Uterus (tissue), 4 donors: ENCODE measurements at places on chromosomes 13 and 19.
A peak's percentile ranks its signal among the peaks of the same experiment; 100 is the strongest.

DNA sequence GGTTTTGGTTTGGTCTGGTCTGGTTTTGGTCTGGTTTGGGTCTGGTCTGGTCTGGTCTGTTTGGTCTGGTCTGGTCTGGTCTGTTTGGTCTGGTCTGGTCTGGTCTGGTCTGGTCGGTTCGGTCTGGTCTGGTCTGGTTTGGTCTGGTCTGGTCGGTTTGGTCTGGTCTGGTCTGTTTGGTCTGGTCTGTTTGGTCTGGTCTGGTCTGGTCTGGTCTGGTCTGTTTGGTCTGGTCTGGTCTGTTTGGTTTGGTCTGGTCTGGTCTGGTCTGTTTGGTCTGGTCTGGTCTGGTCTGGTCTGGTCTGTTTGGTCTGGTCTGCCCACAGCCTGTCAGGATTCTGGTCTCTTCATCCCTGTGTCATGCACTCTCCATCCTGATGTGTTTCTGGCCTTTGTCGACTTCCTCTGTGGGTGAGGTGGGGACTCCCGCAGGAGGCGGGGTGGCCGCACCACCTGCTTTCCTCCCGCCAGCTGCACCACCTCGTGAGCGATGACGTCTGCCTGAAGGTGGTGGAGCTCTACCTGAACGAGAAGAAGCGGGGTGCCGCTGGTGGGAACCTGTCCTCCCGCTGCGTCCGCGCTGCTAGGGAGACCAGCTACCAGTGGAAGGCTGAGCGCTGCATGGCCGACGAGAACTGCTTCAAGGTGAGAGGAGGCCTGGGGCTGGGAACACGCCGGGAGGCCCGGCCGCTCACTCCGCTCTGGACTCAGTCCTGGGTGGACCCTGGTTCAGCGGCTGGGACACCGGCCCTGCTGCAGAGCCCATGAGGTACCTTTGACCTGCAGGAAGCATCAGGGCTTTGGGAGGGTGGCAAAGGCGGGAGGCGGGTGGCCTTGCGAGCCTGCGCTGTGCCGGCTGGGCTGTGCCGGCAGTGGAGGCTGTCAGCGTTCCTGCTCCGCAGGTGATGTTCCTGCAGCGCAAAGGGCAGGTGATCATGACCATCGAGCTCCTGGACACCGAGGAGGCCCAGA is 12.9 kb upstream of the F2RL3 start:
- DNase-seq, result no peak

DNA sequence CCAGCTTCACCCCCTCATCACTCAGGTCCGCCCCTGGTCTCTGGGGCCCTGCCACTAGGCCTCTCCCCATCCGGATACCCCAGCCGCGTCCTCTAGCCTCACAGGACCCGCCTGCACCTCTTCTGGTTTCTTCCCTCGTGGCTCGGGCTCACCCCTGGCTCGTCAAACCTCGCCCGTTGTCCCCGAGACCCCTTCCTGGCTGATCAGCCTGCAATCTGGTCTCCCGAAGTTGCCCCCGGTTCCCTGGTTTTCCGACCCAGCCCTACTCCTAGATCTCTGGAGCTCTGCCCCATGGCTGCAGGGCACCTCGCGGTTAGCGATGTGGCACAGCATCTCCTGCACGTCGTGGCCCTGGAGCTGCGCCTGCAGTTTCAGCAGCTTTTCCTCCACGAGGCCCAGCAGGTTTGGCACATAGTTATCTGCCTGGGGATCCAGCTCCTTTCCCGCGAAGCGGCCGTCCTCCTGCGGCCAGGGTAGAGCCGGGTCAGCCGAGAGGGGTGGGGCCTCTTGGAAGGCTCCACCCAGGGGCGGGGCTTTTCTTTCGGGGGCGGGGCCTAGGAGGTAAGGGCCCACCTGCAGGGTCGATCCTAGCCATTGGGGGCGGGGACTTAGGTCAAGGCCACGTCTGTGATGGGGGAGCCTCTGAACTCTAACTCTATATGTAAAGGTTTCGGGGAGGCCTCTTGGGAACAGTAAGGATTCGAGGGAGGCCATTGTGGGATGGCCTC is 2.4 kb upstream of the RGL3 start:
- no peak for DNase-seq

- DNase-seq, result no peak
These were observed 1292.9 kb downstream of the PCDH9 start for GRCh38 chr13:65937251-65937650.

- peak; percentile 86 for DNase-seq
These were observed at the start of gene RAB20 for GRCh38 chr13:110561344-110562035. Gene RAB20 (minus strand): TSS chr13:110561722. CDS start chr13:110561519, 203 bp downstream.

- DNase-seq, result no peak
These were observed 130.4 kb upstream of the MIR17HG start for GRCh38 chr13:91216928-91217700.

DNA sequence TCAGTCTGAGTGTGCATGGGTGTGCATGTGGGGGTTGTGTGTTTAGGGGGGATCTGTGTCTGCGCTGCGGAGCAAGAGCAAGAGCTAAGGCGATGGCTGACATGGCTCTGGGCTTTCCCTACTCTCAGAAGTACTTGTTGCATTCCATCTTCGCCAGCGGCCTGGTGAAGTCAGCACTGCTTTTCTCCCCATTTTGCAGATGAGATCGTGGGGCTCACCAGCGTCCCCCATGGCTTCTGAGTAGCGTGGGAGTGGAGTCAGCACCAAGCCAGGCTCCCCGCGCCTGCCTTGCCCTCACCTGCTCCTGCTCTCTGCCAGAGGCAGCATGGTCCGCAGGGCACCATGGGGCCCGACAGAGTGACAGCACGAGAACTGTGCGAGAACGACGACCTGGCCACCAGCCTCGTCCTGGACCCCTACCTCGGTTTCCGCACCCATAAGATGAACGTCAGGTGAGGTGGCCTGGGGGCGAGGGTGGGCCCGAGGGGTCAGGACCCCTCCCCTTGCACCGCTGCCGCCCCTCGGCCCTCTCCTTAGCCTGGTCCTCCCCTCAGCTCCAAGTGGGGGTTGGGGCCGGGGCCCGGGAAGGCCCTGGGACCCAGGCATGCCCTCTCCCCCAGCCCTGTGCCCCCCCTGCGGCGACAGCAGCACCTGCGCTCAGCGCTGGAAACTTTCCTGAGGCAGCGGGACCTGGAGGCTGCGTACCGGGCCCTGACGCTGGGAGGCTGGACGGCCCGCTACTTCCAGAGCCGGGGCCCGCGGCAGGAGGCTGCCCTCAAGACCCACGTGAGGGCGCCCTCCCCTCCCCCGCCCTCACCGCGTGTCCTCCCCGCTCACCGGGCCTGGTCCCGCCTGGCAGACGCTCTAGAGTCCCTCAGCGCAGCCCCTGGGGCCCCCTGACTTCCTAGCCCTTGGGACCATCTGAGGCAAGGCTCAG is 2.2 kb downstream of the KMT5C start:
- no peak for DNase-seq

DNA sequence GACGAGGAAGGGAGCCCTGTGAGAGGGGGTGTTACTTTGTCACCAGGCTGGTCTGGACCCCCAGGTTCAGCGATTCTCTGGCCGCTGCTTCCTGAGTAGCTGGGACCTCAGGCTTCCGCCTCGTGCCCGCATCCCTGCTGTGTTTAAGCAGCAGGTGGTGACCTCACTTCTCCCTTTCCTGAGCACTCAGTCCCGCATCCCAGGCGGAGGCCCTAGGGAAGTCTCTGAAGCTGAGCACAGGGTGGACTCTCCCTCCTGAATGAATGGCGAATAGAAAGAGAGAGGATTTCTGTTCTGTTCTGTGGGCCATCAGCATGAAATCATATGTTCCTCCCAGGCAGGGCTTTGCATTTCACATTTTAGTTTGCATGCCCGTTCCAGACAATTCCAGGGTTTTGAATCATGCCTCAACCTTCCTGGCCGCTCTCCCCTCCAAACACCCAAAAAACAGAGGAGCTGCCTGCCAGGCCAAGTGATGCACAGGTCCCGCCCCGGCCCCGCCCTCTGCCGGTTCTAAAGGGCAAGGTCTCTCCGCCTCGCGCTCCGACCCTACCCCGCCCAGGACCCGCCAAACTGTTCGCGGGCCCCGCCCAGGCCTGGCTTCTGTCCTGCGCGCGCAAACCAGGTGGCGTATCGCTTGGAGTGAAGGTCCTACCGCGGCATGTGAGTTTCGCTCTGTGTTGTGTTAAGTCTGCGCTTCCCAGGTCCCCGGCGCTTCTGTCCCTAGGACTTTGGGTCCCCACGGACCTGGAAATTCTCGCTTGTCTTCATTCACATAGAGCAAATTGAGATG is 35.1 kb upstream of the ZNF808 start:
- peak; percentile 20 for DNase-seq

DNA sequence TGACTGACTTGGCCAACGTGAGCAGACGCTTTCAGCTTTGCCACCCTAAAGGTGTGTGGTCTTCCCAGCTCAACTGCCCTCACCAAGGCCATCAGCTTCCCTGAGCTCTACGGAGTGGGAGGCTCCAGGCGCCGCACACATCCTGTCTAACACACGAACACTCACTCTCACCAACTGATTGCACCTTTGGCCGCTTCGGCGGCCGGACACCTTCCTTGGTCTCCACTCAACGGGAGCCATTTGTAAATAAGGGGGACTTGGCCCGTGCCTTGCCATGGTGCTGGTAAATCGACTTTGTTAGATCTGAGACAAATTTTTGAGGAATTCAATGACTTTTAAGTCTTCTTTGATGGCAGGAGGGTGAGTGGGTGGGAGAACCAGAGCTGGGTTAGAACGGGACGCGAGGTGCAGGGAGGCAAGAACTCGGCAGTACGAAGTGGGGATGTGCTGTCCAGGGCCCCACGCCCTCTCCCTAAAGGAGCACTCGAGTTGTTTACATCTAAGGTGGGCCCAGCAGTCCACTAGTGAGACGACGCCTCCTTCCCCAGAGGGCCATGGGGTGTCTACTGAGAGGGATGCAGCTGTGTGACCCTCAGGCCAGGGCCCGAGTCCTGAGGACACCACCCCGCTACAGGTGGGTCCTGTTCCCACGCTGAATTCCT is 4.4 kb downstream of the C13orf46 start:
- DNase-seq, result no peak

- DNase-seq, result no peak
These were observed 3.1 kb downstream of the NCAN start for GRCh38 chr19:19214892-19215291.

DNA sequence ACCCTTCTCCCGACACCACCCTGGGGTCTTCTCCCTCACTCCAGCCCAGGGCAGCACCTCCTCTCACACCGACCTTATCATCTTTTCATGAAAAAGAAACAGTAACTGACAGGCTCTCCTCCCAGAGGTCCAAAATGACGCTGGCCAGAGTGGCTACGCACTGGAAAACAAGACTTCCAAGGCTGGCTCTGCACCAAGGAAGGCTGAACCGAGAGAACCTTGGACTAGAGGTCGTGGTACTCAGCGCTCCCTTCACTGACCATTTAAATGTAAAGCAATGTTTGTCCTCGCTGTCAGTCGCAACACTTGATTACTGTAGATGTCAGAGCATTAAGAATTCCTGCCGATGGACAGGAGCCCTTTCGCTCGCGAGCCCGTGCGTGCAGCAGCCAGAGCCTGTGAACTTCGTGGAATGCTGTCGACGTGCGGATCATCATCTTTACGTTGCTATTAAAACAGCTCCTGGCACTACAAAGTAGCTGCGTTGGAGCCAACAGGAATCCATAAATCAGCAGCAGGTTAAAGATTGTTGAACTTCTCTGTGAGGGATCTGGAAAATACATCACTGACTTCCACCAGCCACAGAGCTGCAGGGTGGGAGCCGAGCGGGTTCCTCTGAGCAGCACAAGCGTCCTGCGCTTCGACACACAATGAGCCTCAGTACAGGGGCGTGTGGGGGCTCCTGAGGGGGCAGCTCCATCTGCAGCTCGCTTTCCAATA is 125.5 kb upstream of the MCF2L start:
- no peak for DNase-seq

- DNase-seq, result no peak
These were observed 78.7 kb downstream of the SHISA2 start for GRCh38 chr13:25973085-25973484.

- no peak for DNase-seq
These were observed 1169.0 kb downstream of the DIAPH3 start for GRCh38 chr13:58994777-58995176.

GRCh38 chr19:18501832-18502231 is 20.0 kb downstream of the ELL start:
- DNase-seq, result no peak

GRCh38 chr19:14375582-14376291 is 5.5 kb upstream of the ADGRE5 start:
- DNase-seq, result peak; percentile 68

GRCh38 chr19:18013210-18014111 is 5.5 kb downstream of the ARRDC2 start:
- no peak for DNase-seq

- no peak for DNase-seq
These were observed 113.0 kb downstream of the SOX1 start for GRCh38 chr13:112179995-112180394.

DNA sequence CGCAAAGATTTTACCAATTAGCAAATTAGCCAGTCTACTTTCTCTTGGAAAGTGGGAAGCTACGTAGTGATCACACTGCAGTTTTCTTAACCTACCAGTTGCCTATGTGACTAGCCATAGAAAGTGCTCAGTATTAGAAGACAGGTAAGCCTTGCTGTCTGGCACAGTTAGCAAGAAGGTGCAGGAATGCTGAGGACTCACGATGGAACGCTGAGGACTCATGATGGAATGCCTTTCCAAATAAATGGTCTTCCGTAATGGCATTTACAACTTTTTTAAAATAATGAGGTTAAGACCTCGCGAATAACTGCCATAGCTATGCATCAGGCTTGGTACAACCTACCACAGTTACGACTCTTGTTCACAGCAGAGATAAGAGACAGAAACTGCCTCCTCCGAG is 1645.6 kb upstream of the MIR17HG start:
- DNase-seq, result no peak

DNA sequence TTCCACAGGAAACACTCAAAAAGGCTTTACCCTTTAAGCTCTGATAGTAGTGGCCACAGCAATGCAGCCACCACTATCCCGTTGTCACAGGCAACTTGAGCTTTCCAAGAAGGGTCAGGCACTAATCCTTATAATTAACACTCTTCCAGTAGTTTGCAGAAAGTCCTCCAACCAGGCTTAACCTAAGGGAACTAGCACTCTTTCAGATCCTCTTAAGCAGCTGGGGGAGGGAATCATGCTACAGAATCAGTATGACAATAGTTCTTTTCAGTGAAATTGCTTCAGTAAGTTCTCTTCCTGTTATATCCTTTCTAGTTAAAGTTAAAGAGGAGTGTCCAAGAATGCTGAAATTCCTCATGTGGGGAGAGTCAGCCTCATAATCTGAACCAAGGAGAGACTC is 82.2 kb downstream of the TNFSF11 start:
- DNase-seq, result no peak

DNA sequence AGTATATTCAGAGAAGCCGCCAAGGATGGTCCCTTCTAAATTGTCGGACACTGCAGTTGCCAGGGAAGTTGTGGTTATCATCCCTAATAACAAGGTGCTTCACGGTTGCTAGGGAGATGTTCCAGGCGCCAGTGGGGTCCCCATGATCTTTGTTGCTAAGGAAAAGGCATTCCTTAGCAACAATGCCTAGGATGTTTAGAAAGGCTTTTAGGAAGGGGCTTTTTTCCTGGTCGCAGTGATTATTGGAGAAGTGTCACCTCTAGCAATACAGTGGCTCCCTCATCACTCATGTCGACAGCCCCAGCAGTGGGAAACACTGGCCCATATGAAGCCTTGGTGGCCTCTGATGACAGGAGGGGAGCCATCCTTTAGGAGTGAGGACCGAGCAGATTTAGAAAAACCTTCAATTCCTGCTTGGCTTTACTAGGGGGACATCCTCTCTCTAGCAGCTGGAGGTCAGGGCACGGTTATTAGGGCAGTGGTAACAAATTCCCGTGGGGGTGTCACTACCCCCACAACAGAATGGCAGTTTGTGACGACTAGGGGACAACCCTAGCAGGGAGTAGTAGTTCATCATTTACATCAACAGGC is 6.4 kb upstream of the TMC4 start:
- DNase-seq, result no peak

GRCh38 chr13:76808927-76809326 is 77.3 kb downstream of the KCTD12 start:
- DNase-seq, result no peak

- no peak for DNase-seq
These were observed 53.3 kb downstream of the CEBPG start for GRCh38 chr19:33426621-33427361.
